ENCODE measurements at places on chromosomes 13 and 19.

GRCh38 chr13:26996965-26997752, 174.5 kb downstream of the USP12 start:
- no peak for DNase-seq

GRCh38 chr19:46917002-46917401, 56.2 kb downstream of the ARHGAP35 start:
- DNase-seq: no peak

DNA sequence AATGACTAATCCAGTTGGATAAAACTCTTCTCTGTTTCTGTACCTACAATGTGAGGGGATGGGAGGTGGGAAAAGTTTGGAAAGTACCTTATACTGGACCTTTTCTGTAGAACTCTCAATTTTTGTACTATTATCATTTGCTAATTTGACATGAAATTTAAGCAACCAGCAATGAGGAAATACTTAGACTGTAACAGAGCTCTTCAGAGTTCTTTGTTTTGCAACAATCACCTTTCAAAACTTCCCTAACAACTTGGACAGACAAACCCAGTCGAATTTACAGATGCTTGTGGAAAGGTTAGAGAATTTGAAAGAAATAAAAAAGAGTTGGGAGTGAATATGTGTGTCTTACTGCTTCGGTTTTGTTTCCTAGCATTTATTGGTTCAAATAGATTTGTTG, 16.8 kb downstream of the KBTBD7 start:
- DNase-seq: no peak

- no peak for DNase-seq
These were observed 166.1 kb downstream of the LIG4 start for GRCh38 chr13:108049211-108049610.

GRCh38 chr13:111368091-111368490, 47.6 kb downstream of the TEX29 start:
- DNase-seq: no peak

All from SJSA1 (cell line).